AG09319 (cell line): ENCODE measurements at places on chromosomes 4 and X.

DNA sequence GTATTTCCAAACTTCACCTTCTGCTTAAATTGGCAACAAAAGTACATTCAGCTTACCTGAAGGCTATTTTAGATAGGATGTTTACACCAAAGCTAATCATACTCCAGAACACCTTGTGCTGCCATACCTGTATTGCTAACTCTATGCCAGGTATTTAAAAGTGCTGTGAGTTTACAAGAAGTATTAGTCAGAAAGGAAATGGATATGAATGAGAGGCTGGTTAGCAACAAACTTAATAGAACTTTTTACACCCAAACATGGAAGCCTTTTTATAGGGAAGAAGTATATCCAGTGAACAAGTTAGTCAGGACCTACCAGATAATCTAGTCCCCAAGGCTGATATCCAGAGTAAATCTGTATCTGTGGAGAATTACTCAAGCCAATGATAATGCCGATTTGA, 131.2 kb upstream of the SPRY1 start:
- DNase-seq: no peak

DNA sequence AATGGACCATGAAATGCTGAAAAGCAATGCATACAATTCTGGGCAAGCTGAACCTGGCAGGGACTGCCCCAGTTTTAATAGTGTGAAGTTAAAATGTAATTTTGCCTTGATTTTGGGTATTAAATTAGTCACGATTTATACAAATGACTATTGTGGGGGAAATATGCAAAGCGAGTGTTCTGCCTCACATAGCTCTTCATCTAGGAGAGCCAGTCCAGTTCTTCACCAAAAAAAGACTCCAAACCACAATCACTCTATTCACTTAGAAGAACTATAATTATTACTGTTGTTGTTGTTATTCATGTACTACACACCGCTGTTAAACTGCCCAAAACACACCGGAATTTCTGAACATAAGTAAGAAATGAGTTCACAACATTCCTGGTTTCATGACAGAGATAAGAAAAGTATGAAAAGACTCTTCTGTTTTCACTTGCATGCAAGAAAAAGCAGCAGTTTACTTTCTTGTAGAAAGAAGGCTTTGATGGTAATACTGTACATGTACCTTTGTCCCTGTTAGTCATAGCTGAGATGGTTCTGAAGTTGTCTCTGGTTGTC, 101.9 kb downstream of the QRFPR start:
- no peak for DNase-seq

DNA sequence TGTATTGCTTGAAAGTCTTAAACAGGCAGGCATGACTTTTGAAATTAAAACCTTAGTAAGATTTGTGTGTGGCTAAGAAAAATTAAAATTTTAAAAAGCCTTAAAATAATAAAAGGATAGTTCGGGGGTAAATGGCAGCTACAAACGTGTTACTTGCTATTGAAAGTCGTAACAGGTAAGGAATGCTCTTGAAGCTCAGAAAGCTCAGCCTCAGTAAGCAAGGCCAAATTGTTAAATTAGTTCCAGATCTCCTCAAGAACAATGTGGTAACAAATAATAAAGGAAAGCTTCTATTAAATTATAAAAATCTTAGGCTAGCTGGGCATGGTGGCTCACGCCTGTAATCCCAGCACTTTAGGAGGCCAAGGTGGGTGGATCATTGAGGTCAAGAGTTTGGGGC, 25.5 kb downstream of the PRMT9 start:
- DNase-seq: no peak

DNA sequence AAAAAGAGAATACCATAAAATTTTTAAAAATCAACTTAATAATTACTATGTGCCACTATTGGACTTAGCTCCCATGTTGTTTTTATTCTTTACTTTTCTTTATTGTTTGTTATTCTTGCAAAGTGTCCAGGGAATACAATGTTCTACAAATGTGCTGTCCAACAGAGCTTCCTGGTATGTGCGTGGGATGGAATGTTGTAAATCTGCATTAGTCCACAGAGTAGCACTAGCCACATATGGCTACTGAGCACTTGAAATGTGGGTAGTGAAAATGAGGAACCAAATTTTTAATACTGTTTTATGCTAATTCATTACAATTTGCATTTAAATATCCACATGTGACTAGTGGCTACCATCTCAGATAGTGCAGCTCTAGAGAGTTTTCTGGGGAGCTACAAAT, 14.3 kb upstream of the CORIN start:
- no peak for DNase-seq

- DNase-seq: no peak
These were observed 103.5 kb downstream of the GPR143 start for GRCh38 chrX:9662148-9662547.

GRCh38 chr4:78720204-78720603, 55.9 kb upstream of the BMP2K start:
- no peak for DNase-seq
